ENCODE measurements at places on chromosomes 4 and X. TPM values are rescaled to one million over a fixed set of nuclear protein-coding genes. Genes with fewer than 3 reads are reported as not detected.

The NEIL3 gene
- total RNA-seq, result 1.3 TPM

The CITED1 gene
- total RNA-seq, result not detected

The DCAF12L1 gene
- total RNA-seq, result not detected

The POU3F4 gene
- under 0.01 TPM for total RNA-seq

The GAGE13 gene
- not detected for total RNA-seq

The NAAA gene
- 49.3 TPM for total RNA-seq

The NEUROG2 gene
- under 0.01 TPM for total RNA-seq

The MCUB gene
- 50.6 TPM for total RNA-seq

The CSAG1 gene
- not detected for total RNA-seq

The TDO2 gene
- total RNA-seq, result not detected

The AMBN gene
- total RNA-seq, result not detected

The SH2D1A gene
- total RNA-seq, result 5.9 TPM

The CT45A10 gene
- total RNA-seq, result not detected

The MAGEA1 gene
- not detected for total RNA-seq

The FABP2 gene
- not detected for total RNA-seq

The ZIC3 gene
- not detected for total RNA-seq

The ZFYVE28 gene
- 2.7 TPM for total RNA-seq

The HPSE gene
- total RNA-seq, result 0.81 TPM

The COX7B2 gene
- total RNA-seq, result not detected

DNA sequence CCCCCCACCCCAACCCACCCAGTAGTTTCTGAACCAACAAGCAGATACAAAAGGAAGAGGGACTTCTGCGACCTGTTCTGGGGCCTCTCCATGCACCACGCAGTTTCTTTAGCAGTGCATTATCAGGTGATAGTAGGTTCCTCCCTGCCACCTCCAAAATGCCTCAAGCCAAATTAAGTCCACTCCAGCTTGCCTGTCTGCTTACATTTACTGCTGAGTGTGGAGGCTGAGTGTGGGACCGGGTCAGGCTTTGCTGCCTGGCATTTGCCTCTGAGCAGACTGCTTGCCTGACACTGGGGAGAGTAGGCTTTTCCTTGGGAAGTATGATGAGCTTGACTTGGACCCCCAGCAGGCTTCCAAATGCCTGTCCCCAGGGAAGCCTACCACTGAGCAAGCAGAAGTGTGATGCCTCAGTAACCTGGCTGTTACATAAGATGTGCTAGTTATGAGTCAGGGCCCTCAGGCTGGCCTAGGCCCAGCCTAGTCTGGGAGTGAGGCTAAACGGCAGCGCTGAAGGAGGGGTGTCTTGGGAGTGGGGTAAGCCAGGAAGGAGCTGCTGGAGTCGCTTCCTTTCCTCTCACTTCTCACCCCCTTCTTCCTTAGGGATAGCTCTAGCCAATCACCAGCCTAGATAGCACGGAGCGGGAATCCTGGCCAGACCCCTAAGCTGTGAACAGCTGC lies 9.0 kb downstream of the TSC22D3 start:
- DNase-seq, result no peak

GRCh38 chr4:44760142-44760898 lies 34.0 kb upstream of the GNPDA2 start:
- DNase-seq, result peak; percentile 31

DNA sequence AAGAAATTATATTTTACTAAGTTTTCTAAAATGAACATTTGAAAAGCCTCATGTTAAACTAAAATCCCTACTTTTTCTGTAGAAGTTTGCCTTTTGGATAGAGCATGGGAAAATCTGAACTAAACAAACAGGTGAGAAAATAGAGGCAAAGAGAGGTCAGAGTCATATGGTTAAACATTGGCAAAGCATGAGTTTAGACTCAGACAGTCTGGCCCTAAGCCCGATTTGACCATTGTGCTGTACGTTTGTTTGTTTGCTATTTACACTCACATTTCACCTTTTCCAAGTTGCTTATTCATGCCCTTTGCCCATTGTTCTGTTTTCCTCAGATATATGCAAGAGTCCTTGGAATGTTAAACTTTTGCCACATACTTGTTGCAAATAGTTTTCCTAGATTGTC lies 85.4 kb downstream of the TIGD2 start:
- DNase-seq, result no peak

GRCh38 chrX:41334363-41335197 lies 618 bp downstream of the DDX3X start:
- DNase-seq, result peak; percentile 76

GRCh38 chr4:176393306-176394013 lies 73.7 kb downstream of the SPCS3 start:
- DNase-seq, result no peak

GRCh38 chrX:29470030-29470429 lies 745.3 kb upstream of the MAGEB2 start:
- DNase-seq, result no peak

DNA sequence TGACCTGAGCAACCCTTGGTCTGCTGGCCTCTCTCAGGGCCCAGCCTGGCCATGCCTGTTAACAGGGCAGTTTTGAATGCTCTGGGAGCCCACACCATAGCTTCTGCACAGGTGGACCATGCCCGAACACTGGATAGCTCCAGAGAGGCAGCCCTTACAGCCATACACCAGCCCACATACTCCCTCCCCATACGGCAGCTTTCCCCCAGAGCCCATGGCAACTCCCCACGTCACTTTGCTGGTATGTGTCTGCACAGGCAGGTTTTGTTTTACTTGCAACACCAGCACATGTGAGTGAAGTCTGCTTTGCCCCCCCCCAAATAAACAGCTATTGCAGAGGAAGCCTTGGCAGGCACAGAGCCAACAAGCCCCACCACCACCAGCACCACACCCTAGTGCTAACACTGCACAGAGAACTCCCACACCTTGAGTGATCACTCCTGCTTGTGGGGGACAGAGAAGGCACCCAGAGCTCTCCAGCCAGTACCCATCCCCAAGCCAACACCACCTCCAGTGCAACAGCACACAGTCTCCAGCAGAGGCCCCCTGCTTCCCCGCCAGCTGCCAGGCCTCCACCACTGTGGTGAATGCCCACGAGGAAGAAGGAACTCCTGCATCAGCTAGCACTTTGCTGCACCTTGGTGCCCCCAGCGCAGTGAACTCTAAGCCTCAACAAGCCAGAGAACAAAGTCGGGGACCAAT lies 87.3 kb downstream of the STPG2 start:
- no peak for DNase-seq

GRCh38 chr4:168496834-168497233 lies at the start of gene PALLD:
TSS of gene PALLD (plus strand) at chr4:168497052.
- no peak for DNase-seq

DNA sequence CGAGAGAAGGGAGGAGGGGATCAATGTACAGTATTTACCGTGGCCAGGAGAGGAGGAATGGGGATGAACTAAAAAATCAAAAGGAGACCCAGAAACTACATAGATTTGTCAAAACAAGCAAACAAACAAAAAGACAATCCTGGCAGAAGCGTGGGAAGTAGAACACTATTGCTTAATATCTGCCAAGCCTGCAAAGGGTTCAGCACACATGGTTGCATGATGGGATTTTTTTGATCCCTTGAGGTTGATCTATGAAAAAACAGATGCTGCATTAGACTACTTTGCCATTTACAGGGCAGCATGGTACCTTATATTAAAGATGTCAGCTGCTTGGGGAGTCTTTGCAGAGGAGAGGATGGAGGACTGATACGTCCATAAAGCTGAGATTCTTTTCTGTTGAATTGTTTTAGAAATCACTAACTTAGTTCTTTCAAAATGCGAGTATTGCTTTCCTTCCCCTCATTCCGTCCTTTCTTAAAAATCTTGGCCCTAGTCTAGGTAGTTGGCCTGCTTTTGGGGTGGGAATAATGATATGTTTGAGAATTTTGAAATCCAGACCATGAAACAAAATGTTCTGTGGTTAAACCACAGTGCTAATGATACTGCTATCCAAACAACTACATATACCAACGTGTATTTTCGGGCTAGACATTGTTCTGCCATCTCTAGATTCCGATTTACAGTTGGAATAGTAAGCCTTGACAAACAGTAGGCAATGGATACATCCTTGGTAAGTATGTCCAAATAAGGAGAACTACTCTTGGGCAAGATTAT lies 39.6 kb upstream of the TMEM150C start:
- no peak for DNase-seq

GRCh38 chr4:97359826-97360225 lies 783.5 kb downstream of the STPG2 start:
- DNase-seq, result no peak

- DNase-seq, result no peak
Observed at GRCh38 chr4:164621886-164622521, 131.9 kb upstream of the SMIM31 start.

DNA sequence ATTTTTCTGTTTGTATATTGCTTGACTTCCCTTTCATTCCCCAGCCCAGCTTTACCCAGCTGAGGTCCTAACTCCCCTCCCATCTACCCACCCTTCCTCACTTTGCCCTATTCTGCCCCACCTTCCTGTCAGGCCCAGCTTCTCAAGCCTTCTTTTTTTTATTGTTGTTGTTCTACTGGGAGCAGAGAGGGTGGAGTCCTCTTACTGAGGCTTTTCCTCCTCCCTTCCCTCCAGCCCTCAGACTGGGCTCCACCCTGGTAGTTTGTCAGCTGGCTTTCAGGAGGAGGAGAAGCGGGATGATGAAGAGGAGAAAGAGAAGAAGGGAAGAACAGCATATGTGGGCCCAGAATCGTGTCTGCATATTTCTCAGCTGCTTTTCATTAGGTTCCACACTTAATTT lies 3.2 kb upstream of the KLF8 start:
- no peak for DNase-seq

DNA sequence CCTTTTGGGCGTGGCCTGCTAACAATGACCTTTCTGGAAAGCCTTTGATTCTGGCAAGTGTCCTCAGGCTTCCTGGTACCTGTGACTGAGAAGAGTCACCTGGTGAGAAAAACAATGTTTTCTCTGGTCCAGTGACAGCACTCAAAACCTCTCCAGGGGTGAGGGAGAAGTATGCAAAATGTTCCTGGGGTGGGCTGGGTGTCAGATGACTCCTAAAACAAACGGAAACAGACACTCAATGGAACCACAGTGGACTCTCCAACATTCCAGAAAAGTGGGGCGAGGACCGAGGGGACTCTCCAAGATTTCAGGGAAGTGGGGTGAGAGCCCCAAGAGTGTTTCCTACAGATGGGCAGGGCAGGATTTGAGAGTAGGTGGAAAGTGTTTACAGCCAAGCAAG lies 69.5 kb downstream of the ANAPC4 start:
- no peak for DNase-seq

GRCh38 chr4:129138810-129139496 lies 43.0 kb downstream of the C4orf33 start:
- DNase-seq, result no peak

- DNase-seq, result no peak
Observed at GRCh38 chrX:148577741-148578140, 77.3 kb downstream of the AFF2 start.

- DNase-seq, result no peak
Observed at GRCh38 chr4:105594099-105595010, 41.9 kb downstream of the ARHGEF38 start.

DNA sequence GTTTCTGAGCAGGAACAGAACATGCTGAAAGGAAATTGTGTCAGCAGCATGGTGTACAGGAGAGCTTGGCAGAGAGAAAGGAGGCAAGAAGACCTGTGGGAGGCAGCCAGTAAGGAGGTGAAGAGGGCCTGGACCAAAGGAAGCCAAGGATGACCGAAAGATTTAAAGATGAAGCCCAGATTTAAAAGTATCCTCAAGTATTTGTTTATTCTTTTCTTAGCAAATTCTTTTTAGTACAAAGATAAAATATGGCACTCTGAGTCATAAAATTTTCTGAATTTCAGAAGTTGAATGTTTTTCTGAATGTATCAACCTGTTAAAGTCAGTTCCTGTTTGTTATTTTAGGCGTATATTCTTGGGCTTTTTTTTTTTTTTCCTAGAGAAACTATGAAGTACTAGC lies 3.5 kb downstream of the PKD2 start:
- no peak for DNase-seq

DNA sequence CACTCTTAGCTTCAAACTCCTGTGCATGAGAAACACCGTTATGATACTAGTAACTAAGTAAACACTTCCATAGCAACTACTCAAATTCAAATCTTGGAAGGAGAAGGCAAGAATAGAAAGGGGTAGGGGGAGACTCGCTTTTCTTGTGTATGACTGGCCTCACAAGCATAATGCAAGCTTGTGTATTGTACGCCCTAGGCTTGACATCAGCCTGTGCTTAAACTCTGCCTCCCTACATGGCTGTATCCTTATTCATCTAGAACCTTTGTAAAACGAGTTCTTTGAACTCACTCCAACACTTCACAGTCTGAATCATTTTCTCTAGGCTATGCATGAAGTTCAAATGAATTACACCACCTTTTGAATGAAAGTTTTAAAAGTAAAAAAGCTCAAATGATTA lies 1071.2 kb upstream of the ADGRL3 start:
- no peak for DNase-seq

GRCh38 chr4:163623787-163624186 lies 129.3 kb downstream of the TMA16 start:
- no peak for DNase-seq

DNA sequence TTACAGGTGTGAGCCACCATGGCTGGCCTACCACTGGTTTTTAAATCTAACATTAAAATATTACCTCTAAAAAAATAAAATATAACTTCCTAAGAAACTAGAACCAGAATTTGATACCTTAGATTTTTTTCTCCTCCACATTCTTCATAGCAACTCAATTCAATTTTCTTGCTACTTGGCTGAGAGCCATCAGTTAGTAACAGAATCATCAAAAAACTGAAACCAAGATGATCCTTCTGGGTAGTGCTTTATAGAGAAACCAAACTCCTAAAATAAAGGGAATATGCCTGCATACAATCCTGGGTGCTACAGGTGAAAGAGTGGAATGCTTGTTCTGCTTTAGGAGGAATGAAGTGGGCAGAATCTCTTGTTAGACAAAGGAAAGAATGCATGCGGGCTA lies 64.4 kb downstream of the RPS3A start:
- no peak for DNase-seq

DNA sequence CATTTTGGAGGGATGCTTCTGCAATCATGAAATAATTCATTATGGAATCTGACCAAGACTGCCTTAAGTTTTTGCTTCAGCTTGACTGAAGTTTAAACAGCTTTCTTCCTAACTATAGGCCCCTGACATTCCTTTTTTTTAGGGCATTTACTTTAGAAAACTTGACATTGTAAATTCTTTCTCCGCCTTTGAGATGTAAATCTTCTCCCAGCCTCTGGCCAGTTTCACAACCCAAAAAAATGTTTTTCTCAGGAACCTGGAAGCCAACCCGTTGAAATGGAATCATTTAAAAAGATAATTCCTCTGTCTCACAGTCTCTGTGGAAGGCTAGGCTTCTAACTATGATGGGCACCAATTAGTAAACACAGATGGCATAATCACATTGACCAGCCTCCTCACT lies 710.4 kb upstream of the PABPC4L start:
- no peak for DNase-seq

GRCh38 chr4:49018718-49019295 lies 32.7 kb downstream of the CWH43 start:
- DNase-seq, result no peak

GRCh38 chr4:119016636-119017035 lies 119.0 kb upstream of the MYOZ2 start:
- no peak for DNase-seq

- no peak for DNase-seq
Observed at GRCh38 chr4:13483768-13484121, 395 bp downstream of the RAB28 start.

Data from hematopoietic multipotent progenitor cell (in vitro differentiated cells).